ENCODE measurements at places on chromosomes 3 and 15.

DNA sequence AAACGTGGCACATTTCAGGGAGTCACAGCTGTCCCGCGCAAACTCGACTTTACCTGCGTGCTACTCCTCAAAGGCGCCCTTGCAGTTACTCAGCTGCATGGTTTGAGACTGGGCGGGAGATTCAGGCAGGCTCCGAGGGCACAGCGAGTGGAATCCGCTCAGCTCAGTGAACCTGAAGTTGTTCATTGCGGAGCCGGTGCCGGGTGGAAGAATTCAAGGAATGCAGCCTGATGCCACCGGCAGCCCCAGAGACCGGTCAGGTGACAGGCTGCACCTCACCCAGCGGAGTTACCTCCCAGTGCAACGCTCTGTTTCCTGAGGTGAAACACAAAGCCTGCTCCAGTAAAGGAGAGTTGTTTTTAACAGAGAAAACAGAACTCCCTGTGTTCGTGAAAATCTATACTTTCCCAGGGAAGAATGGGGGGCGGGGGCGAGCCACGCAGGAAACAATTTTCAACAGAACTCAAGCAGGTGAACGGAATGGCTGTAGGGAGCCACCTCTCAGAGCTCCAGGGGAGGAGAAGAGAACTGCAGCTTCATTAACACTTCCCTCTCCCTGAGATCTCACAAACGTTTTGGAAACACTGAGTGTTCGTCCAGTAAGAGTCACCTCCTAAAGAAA lies 3.8 kb downstream of the VEPH1 start:
- no peak for DNase-seq

GRCh38 chr3:115932807-115933206 lies 309.5 kb downstream of the GAP43 start:
- DNase-seq: no peak

DNA sequence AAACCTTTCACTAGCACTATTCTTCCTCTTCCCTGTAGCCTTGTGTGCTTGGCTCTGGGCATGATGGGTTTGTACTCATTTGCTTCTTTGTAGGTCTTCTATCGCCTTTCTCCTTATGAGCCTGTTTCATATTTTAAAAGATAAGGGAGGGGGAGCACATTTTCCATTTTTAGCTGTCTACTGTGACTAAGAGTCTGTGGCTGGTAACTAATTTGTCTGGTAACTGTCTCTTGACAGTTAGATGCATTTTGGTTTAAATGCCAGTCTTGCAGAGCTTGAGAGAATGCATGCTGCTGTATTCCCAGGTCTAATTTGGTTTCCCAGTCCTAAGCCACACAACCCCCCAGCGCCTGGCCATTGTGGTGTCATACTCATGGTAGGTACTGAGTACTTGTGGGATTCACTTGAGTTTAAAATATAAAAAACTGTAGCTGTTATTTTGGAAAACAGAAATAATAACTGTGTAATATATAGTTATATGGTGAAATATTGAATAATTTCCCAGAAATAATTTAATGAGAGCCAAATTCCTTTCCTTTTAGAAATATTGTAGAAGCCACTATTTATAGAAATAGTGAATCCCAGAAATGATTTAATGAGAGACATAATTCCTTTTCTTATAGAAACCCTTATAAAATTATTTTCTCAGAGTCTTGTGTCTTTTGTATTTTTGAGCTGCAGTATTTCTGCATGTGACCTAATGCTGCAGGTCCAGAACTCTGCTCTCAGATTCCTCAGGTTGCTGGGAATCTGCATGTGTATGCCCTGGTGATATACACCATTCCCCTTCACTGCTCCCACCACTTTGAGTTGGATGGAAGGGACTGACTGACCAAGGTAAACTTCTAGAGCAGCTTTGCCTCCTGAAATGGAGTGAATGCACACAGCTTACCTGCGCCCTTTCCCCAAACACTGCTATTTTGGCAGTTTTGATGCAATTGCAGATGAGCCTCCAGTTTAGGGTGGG lies 13.9 kb upstream of the GPR171 start:
- no peak for DNase-seq

DNA sequence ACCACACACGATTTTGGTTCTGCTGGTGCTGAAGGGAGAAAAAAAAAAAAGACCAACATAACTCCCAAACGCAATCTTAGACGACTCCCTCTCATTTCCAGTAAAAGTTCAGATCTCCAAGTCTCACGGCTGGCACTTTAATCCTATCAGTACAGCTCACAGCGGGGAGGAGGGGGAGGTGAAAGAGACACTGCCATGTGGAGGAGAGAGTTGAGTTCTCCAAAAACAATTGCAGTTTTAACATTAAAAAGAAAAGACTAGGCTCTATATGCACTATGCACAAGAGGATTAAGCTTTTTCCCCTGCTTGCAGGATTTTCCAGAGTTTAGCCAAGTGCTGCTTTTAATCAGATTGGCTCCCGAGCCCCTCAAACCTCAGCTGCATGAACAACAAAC lies 16.8 kb downstream of the BMF start:
- no peak for DNase-seq

DNA sequence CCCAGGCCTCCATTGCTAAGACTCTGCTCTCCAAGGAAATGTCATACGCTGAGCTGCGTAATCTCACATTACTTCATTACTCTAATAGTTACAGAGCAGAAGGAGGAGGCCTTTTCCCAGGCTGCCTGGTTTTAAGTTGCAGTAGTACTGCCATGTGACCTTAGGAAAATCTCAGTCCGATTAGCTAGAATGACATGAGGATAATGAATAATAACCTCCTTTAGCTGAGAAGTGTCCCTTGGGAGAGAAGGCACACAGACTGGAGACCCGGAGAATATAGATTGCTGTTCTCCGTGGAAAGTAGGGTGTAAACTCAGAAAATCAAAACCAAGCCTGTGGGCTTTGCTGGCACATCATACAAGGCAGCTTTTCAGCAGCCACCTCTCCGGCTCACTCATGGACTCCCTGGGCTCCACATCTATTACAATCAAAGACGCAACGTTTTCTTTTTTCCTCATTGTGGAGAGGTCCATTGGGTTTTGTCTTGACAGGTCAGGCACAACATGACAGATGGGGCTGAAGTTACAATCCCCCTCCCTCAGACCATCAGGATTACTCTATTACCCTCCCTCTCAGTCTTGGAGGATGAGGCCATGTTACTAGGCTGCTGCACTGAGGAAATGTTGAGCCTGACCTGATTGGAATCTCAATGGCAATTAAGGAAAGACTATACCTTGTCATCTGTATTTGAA lies 134.8 kb upstream of the MB21D2 start:
- no peak for DNase-seq

- DNase-seq: no peak
Observed at GRCh38 chr3:132432639-132433038, 15.3 kb downstream of the DNAJC13 start.

- no peak for DNase-seq
Observed at GRCh38 chr3:171677706-171678105, 132.6 kb downstream of the PLD1 start.

GRCh38 chr3:100099621-100100020 lies 14.7 kb downstream of the FILIP1L start:
- no peak for DNase-seq

DNA sequence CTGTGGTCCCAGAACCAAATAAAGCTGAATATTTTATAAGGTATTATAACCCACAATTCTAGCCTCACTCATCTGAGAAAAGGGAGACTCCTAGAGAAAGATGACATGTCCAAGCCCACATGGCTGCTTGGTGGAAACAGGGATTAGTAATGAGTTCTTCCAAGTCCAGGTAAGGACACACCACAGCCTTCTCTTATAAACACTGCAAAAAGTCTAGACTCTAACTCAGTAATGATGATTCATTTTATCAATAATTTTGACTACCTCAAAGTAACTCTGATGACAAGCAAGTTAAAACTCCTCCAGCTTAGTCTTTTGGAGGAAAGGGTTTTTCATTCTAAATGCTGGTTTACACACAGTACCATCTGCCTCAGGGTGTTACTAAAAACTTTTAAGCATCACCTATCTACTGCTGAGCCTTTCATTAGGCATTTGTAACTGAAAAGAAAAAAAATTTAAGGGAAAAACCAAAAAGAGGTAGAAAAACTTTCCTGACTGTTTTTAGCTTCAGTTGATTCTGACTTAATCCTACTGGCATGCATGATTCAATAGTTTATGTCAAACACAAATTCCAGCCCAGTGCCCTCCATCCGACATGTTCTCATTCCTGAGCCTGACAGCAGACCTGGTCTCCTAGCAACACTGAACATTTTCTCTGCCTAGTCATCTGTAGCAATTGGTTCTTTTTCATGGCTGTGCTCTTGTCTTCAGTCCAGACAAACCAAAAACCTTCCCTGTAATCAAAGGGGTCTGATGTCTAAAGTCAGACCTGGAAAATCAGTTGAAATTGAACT lies 43.9 kb downstream of the P3H2 start:
- DNase-seq: no peak

DNA sequence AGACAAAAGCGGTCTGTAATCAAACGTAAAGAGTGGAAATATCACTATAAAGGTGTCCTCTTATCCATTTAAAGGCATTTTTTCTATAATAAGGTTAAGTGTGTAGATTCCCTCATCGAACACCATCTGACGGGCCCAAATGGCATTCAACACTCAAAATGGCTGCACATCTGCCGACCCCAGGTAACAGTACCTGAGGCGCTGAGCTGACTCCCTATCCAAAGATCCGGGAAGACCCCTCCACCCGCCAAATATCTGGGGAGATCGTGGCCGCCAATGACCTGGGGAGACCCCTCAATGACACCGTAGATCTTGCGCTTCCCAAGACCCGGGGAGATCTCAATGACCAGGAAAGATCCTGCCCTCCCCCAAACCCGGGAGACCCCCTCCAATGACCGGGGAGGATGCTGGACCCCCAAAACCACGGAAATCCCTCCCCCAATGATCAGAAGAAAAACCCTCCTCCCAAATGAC lies 476 bp downstream of the IP6K2 start:
- peak; percentile 6 for DNase-seq

DNA sequence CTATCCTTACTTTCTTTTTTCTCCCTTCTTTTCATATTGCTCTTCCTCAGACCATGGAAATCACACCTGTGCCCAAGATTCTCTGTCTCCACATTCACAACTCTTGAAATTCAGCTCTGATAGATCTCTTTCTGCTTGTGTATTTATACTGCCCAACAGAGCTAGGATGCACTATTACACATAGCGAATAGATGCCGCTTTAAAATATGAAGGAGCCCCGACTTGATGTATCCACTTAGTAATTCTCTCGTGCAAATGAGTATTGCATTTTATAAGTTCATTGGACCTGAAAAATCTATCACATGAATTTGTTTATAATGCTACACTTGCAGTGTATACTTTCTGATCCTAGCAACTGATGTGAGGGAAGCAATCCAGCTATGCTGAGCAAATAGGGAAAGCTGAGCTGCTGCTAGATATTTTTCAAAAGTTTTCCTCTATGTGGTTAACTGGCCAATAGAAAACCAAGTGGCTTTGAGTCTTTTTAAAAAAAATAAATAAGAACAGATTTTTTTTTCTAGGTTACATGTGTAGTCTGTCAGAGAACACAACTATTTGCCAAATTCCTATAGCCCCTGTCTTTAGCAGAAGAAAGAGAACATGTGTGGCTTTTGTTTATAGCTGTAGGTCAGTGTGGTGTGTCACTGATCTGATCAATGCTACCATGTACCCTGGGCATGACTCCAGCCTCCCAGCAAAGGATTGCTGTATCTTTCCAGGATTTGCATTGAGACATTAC lies 64.3 kb upstream of the LEKR1 start:
- DNase-seq: no peak

- peak; percentile 41 for DNase-seq
Observed at GRCh38 chr3:107524841-107525643, 2.3 kb downstream of the BBX start.

GRCh38 chr3:123143669-123144411 lies 57.9 kb upstream of the SEC22A start:
- DNase-seq: no peak

GRCh38 chr15:77038312-77039216 lies 32.3 kb downstream of the TSPAN3 start:
- no peak for DNase-seq

DNA sequence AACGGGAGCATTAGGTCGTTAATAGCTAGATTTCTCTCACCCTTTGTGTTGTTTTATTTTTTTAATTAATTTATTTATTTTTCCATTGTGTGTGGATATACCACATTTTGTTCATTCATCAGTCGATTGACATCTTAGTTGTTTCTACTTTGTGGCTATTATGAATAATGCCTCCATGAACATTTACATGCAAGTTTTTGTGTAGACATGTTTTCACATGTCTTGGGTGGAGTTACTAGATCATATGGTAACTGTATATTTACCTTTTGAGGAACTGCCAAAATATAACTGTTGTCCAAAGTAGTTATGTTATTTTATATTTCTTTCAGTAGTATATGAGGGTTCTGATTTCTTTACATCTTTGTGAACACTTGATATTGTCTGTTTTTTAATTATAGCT lies 18.8 kb downstream of the ZWILCH start:
- DNase-seq: no peak

DNA sequence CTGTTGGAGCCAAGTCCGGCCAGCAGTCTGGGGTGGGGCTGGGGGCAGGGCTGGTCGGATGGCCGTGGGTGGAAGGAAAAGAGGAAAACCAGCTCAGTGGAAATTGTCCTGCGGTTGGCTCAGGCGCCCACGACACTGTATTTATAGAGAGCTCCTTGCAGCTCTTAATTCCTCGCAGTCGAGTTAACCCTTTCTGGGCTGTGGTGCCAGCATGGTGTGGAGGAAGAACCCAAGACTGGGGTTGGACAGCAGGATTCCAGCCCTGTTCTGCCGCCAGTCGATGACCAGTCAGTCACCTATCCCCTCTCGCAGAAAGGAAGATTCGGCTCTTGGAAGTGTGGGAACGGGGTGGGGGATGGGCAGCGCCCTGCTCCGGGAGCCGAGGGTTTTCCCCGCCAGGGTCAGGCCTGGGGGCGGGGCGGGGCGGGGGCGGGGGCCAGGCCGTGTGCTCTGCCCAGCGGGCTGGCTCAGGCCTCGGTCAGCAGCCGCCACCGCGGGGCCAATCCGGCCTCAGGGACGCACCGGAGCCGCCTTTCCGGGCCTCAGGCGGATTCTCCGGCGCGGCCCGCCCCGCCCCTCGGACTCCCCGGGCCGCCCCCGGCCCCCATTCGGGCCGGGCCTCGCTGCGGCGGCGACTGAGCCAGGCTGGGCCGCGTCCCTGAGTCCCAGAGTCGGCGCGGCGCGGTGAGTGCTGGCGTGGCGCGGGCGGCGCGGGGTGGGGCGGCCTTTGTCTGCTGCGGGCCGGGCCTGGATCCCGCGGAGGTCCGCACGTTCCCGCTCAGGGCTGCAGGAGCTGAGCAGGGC lies at the start of gene CD276:
Gene CD276, plus strand, starts transcription at position 607 of the 804 bp plus-strand sequence. CDS start 15,257 bp downstream, outside the sequence.
- DNase-seq: no peak

- no peak for DNase-seq
Observed at GRCh38 chr15:98954411-98954810, 53.2 kb downstream of the PGPEP1L start.

Measured in stimulated activated CD4-positive, alpha-beta T cell treated with anti-CD3 and anti-CD28 coated beads, Interleukin-4, amount 100 ng/mL, for 4 hours (primary cell).